ENCODE measurements at places on chromosomes 7 and 10. TPM values are rescaled to one million over a fixed set of nuclear protein-coding genes. Genes with fewer than 3 reads are reported as not detected.

CYP3A4 gene
- total RNA-seq = not detected

TWIST1 gene
- total RNA-seq = not detected

ATRNL1 gene
- 0.17 TPM for total RNA-seq

PBLD gene
- 4.4 TPM for total RNA-seq

APBB1IP gene
- total RNA-seq = 0.17 TPM

SFRP4 gene
- not detected for total RNA-seq

STYXL1 gene
- 38.3 TPM for total RNA-seq

GALNT17 gene
- total RNA-seq = not detected

WNT8B gene
- not detected for total RNA-seq

CYP26C1 gene
- total RNA-seq = 1.9 TPM

MEPCE gene
- 56.5 TPM for total RNA-seq

TRPV5 gene
- total RNA-seq = not detected

SFXN2 gene
- 7.1 TPM for total RNA-seq

DNA sequence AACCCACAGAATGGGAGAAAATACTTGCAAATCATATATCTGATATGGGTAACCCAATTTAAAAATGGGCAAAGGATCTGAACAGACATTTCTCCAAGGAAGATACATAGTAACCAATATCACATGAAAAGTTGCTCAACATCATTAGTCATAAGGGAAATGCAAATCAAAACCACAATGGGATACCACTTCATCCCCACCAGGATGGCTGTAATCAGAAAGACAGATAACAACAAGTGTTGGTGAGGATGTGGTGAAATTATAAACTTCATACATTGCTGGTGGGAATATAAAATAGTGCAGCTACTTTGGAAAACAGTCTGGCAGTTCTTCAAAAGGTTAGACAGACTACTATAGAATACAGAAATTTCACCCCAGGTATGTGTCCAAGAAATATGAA lies 19.3 kb downstream of the AOC1 start:
- no peak for DNase-seq

DNA sequence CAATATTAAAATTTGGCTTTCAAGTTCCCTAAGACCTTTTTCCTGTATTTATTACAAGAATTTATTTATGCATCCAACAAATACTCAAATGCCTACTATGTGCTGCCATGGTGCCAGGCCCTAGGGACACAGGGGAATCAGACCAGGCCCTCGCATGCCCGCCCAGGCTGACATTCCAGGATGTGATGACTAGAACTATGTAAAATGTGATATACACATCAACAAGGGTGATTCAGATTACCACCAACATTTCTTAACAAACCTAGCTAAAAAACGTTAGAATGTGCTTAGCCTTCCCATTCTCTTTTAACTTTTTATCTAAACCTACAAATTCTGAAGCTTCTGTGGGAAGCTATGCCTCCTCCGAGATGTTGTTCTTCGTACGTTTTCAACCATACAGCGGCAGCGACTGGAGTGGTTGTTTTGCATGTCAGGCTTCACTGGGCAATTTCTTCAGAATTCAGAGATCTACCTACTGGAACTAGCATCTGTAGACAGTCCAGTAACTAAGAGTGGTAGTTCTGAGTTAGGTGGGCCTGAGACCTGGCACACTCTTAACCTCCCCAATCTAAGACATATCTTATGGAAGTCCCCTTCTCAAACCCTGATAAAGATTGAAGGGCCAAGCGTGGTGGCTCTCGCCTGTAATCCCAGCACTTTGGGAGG lies 22.1 kb downstream of the GNA12 start:
- peak; percentile 76 for DNase-seq

DNA sequence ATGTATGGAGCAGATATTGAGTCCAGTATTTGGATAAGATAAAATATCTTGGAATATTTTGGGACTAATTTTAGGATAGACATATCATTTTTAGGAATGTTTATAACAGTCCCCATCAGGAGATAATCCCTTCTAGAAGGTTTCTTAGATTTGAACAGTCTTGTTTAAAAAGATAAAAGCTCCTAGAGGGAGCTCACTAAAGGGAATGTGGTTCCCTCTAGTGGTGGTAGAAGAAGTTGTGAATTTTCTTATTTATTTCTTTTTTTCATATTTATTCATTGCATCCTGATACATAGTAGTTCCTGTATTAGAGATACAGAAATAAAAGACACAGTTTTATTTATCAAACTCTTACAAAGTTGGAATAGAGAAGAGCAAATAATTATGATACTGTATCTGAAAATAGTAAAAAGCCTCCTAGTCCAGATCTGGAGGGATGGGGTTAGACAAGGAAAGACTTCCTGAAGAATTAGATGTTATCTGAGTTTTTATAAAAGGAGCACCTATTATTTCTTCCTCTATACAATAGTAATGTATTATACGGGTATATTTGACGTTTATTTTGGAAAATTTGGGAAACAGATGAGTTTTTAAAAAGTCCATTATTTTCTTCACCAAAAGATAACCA lies 24.5 kb upstream of the KLF14 start:
- DNase-seq = peak; percentile 70

DNA sequence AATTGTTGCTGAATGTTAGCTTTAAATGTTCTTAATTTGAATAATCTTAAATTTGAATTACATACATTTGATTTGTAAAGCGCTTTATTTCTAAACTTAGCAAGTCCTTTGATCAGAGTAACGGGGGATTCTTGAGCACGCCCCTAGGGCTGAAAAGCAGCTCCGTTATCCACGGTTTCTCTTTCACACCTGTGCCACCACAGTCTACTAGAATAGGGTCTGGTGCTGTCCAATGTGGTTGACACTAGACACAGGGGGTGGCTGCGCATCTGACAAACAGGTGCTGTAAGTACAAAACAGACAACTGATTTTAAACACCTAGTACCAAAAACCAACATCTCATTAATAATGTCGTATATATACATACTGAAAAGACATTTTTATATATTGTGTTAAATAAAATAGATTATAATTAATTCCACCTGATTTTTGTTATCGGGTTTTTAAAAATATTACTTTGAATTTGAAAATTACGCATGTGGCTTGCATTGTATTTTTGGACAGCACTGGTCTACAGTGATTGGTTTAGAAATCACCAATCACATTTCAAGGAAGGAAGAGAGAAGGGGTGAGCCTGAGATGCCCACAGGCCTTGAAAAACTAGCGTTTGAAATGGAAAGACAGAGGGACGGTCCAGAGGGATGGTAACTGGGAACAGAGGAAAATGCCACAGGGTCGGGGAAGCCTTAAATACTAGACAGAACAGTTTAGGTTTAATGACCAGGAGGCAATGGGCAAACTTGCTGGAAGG lies 7.3 kb downstream of the SEPHS1 start:
- no peak for DNase-seq

GRCh38 chr10:98307916-98308541 lies 40.0 kb upstream of the LOXL4 start:
- no peak for DNase-seq

GRCh38 chr10:118832241-118832651 lies 77.5 kb upstream of the CACUL1 start:
- peak; percentile 25 for DNase-seq

GRCh38 chr7:39085590-39086049 lies 107.9 kb downstream of the POU6F2 start:
- DNase-seq = no peak

GRCh38 chr7:74579800-74580685 lies 77.5 kb upstream of the GTF2I start:
- no peak for DNase-seq

- DNase-seq = no peak
These were observed 237.4 kb downstream of the ELMO1 start for GRCh38 chr7:37211097-37211880.

DNA sequence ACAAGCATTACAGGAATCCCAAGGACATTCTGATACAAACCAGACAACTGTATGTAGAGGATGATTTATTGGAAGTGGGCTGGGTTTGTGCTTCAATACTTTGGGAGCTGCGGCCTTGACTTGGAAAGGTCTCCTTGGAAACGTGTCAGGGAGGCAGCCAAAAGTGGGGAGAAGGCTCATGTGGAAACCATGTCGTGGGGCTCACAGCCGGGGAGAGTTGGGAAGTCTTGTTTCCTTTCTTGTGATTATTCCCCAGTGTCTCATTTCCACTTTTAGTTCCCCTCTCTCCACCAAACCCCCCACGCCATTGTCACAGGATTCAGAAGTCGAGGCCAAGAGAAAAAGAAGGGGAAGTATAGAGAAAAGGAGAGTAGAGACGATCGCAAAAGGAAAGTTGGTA lies 53.9 kb upstream of the SFMBT2 start:
- DNase-seq = no peak

GRCh38 chr10:131943021-131943814 lies 38.5 kb downstream of the BNIP3 start:
- peak; percentile 47 for DNase-seq

- no peak for DNase-seq
These were observed 107.2 kb upstream of the GJD4 start for GRCh38 chr10:35497909-35498308.

DNA sequence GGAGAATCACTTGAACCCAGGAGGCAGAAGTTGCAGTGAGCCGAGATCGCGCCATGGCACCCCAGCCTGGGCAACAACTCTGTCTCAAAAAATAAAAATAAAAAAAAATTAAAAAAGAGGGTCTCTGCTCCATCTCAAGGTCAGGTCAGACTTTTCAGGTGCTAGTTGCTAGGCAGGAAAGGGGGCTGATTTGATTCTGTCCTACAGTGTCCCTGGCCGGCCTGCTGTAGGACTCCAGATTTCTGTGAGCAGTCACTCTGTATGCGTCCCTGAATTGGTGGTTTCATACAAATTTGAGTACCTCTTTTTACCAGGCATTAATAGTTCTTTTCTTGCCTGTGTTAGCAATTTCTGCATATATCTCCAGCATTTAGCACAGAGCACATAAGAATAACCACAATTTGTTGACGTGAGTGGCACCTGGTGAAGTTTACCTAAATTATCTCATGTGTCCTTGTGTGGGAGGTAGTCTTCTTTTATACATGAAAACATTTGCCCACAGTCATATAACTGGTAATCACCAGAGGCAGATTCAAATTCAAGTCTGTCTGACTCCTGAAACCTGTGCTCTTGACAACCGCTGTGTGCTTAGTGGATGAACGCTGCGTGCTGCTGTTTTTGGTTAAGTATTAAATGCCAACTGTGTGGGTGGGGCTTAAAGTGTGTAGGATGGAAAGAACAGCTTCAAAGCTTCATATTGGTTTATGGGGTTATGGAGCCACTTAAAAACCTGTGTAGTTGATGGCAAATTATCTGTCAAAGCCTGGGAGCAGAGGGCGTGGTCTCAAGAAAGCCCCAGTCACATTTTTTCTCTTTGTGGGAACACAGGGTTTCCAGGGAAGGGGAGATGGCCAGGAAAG lies 3.2 kb upstream of the ZNF775 start:
- DNase-seq = no peak

- no peak for DNase-seq
These were observed 551.2 kb upstream of the ANKRD30A start for GRCh38 chr10:36574207-36574606.

GRCh38 chr10:118955531-118955930 lies 74.0 kb upstream of the NANOS1 start:
- DNase-seq = no peak

DNA sequence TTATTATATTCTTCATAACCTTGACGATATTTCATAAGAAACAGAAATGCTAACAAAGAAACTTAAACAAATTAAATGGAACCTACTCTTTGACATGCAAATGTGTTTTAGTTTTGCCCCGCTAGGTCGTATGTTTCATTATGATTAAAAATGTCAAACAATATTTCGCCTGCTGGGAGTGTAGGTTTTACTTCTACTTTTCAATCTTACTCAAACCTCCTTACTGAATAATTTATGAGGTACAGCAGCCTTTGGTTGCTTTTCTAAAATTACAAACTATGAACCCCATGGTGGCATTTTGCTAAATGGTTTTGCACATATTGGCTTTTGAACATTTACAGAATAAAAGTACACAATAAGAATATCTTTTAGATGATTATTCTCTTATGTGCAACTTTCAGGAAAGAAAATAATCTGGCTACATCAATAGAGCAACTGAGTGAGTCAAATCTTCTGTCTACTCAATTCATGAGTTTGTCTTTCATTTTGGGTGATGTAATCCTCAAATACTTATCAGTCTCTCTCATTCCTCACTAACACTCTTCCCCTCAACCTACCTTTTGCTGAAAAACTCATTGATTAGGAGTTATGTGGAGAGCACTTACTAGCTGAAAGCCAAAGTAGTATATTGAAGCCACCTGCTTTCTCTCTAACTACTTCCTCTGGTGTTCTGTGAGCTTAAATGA lies 1226.4 kb downstream of the XPNPEP1 start:
- no peak for DNase-seq

DNA sequence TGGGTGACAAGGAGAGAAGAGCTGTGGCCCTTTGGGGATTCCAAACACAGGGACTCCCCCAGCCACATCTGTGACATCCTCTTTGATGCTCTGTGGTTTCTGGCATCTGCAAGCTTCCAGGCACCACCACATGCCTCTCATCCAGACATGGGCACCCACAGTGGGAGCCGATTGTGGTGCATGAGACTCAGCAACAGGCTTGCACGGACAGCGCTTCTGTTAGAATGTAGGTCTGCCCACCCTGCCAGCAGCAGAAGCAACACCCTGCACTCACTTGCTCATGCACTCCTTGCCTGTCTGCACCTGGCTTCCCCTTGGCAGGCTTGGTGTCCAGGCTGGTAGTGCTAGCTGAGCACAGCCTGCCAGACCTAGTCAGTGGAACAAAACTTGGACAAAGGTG lies 735.0 kb upstream of the ZWINT start:
- DNase-seq = no peak

All from dermis blood vessel endothelial cell (primary cell).